ENCODE measurements at places on chromosomes 2 and 18.

DNA sequence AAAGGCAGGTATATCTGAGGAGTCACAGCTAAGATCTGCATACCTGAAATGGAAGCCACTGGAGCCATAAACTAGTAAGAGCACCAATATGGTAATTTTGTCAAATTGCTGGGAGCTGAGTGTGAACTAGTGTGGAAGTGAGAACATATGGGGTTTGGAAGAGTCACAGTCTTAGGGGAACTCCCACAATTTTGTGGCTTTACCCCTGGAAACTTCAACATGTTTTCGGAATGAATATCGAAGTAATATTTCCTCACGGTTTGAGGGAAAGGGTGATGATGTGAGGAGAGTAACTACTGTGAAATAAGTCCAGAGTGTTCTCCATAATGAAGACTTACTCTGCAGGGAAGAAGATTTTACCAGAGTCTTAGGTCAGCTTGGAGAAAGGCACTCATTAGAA, 565.9 kb downstream of the RIT2 start:
- DNase-seq = no peak

DNA sequence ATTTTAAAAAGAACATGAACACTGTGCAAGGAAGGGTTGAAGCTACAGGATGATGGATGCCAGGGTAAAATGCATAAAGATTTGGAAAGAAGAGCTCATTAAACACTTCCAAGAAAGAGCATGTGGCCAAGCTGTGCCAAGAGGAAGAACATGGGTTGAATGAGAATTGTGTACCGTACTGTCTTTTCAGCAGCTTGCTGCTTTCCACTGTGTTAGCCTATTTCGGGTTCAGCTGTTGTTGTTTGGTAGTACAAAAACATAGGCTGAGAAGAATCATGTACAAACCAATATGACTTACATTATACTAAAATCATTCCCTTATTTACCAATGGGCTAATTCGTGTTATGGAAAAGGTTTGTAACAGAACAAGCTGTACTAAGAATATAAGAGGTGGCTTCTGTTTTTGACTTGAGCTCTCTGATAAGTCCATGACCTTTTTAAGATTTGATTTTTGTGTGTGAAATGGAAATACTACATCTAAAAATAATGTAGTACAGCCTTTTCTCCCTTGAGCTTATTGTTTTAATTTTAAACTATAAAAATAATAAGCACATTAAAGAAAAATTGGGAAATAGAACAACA, 188.3 kb upstream of the STON1 start:
- no peak for DNase-seq

- no peak for DNase-seq
Observed at GRCh38 chr2:154700136-154700535, 1.6 kb downstream of the KCNJ3 start.

DNA sequence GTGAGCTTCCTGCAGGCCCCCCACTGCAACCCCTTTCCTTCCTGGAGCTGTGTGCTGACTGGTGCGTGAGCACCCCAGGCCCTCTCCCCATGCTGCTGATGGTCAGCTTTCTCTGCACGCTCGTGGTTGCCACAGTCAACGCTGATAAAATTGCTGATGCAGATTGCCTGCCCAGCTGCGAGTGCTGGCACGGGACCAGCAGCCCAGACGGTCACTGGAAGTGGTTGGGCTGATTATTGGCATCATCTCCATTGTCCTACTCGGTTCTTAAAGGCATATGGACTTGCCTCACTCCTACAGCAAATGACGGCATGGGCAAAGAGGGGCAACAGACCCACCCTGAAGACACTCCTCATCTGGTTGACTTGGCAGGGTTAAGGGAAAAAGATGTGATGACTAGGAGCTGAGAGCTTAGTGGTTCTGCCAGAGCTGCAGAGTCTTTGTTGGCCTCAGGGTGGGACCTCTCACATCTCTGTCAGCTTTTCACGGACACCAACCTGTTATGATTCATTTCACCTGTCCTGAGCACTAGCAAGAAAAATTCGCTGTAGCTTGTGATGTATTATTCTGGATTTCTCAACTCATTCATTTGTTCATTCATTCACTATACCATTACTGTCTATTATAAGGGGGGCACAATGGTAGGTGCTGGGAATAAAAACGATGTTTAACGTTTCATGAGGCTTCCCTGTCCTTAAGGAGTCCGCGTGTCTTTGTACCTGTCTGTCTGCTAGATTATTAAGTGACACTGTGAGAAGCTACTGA, 38.4 kb downstream of the PAX8 start:
- no peak for DNase-seq

DNA sequence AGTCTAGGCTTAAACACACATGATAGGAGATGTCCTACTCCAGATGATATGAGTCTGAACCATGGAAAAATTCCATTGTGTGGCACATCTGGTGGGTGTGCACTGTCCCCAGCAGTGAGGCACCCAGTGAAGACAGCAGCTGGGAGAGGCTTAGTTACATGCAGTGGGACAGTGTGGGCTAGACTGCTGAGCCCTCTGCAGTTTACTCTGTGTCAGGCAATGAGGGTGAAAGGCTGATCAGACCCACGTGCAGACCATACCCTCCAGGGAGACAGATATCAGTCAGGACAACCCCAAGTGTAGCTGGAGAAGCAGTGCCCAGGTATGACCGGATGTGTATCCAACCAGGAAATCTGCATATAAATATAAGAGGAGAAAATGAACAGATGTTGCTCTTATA, 13.4 kb downstream of the IL37 start:
- peak; percentile 33 for DNase-seq

GRCh38 chr2:28986429-28986828, 5.3 kb downstream of the TOGARAM2 start:
- no peak for DNase-seq

DNA sequence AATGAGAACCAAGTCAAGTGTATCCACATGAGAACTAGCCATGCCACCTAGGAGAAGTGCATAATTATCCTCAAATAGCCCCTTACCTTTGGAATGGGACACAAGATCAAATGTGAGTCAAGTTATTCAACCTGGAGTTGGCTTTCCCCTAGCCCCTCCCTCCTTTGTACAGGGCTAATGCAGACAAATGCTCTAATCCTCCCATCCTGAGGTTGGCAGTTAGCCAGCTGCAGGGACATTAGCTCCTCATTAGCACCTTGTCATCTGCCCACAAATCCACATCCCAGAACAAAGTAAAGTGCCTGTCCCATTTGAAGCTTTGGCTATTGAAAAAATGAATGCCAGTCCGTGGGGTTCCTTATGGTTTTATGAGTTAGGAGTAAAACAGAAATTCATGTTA, 294.1 kb upstream of the FANCL start:
- peak; percentile 93 for DNase-seq

- no peak for DNase-seq
Observed at GRCh38 chr2:100960688-100961087, 41.4 kb upstream of the RPL31 start.

DNA sequence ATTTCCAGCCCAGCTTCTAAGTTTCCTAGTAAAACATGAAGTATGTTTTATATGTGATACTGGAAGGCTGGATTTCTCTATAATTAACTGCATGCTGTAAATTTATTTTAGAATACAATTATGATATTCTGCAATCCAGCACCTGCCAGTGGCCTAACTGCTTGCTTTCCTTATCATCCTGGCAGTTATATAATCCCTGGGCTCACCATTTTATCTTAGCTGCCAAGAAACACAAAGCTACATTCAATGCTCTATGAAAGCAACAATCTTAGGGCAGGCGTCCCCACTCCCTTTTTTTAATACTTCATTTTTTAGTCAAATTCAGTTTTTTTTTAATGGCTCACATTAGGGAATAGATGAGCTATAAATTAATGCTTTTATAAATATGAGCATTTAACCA, 38.4 kb upstream of the UBXN4 start:
- DNase-seq = no peak

- DNase-seq = no peak
Observed at GRCh38 chr2:145226901-145227300, 707.0 kb upstream of the ZEB2 start.

DNA sequence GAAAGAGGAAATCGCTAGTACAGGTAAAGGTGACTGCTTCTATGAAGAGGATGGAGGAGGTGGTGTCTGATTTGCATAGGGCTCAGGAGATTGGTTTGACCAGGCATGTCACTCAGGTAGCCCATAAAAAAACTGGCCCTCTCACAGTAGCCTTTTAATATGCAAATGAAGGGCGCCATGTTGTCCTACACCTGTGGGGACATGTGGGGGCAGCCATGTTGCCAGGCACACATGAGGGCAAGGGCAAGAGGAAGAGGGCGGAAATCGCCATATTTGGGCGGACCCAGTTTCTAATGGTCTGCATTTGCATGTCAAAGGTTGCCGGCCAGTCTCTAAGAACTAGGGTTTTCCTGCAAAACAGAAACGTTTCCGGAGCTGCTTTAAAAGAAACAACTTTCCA, 1330.6 kb downstream of the DSC3 start:
- peak; percentile 85 for DNase-seq

DNA sequence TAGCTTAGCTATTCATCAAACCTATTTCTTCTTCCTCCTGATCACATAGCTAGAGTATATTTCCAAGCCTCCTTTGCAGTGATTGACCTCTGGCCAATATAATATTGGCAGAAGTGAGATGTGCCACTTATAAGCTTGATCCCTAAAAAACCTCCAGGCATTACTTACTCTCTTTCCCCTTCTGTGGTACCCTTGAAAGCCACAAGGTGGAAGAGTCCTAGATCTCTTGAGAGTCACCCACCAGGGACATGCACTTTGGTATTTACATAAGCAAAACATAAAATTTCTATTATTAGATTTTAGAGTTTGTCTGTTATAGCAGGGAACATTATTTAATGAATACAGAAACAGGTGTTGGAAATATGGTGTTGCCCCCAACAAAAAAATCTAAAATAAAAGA, 112.0 kb downstream of the EXOC6B start:
- DNase-seq = no peak

- no peak for DNase-seq
Observed at GRCh38 chr2:21489080-21489479, 365.3 kb downstream of the TDRD15 start.

- no peak for DNase-seq
Observed at GRCh38 chr2:38945911-38946310, 56.2 kb downstream of the ARHGEF33 start.

- peak; percentile 67 for DNase-seq
Observed at GRCh38 chr18:50700245-50701165, 119.3 kb downstream of the MRO start.

GRCh38 chr2:238573065-238573778, 146.5 kb downstream of the ASB1 start:
- DNase-seq = peak; percentile 87

DNA sequence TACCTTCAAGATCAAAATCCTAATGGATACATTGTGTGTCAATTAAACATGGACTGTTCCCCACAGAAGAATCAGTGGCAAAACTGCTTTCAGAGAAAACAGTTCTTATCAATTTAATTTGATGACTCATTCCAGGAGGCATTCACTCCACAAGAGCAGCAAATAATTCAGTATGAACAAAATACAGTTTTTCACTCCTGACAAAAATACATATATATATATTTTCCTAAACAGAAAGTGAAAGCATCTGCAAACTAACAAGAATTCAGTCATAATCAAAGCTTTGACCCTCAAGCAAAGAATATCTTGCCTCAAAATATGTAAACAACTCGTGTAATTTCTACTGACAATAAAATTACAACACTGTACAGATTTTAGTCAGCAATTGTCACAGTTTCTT, 685.1 kb upstream of the SLC8A1 start:
- no peak for DNase-seq

GRCh38 chr2:195395362-195395761, 261.7 kb upstream of the SLC39A10 start:
- DNase-seq = no peak

- DNase-seq = no peak
Observed at GRCh38 chr2:40344364-40344763, 107.5 kb downstream of the SLC8A1 start.

GRCh38 chr2:107088156-107088555, 202.2 kb upstream of the ST6GAL2 start:
- no peak for DNase-seq

- no peak for DNase-seq
Observed at GRCh38 chr2:204680576-204680975, 135.3 kb downstream of the PARD3B start.

- DNase-seq = no peak
Observed at GRCh38 chr2:149645391-149645790, 57.8 kb upstream of the MMADHC start.

DNA sequence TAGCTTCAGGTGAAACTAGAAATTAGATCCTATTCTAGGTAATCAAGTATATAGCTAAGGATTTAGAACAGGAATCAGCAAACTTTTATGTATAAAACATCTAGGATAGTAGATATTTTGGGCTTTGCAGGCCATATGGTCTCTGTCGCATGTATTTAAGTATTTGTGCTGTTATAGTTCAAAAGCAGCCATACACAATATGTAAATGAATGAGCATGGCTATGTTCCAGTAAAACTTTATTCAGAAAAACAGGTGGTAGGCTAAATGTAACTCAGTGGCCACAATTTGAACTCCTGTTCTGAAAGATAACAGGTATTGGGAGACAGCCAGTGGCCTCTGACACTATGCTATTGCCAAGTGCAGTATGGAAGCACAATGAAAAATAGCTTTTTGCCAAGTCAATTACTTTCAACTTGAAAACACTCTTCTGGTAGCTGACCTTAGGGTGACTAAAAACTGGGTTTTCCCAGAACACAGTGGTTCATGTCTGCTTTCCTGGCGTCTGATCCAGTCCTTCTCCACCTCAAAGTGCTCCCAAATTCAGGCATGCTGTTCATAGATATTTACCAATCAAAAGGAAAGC, 304.7 kb upstream of the SYT4 start:
- DNase-seq = no peak

- no peak for DNase-seq
Observed at GRCh38 chr2:147621656-147622197, 223.1 kb upstream of the ACVR2A start.

DNA sequence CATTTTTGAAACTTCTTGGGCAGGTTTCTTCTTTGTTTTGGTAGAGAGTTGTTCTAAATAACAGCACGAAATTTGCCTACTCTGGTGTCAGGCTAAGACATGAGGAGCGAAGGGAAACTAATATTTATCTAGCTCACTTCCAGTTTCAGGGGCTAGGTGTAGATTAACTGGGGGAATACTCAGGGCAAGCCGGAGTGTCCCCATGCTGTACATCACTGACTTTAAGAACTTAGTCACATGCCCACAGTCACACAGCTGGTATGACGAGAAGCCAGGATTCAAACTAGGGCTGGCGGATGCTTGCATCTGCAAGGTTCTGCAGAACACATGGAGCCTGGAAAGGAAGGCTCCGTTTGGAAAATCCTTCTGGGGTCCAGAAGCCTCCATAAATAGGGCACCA, 133.3 kb downstream of the ALPK2 start:
- no peak for DNase-seq

DNA sequence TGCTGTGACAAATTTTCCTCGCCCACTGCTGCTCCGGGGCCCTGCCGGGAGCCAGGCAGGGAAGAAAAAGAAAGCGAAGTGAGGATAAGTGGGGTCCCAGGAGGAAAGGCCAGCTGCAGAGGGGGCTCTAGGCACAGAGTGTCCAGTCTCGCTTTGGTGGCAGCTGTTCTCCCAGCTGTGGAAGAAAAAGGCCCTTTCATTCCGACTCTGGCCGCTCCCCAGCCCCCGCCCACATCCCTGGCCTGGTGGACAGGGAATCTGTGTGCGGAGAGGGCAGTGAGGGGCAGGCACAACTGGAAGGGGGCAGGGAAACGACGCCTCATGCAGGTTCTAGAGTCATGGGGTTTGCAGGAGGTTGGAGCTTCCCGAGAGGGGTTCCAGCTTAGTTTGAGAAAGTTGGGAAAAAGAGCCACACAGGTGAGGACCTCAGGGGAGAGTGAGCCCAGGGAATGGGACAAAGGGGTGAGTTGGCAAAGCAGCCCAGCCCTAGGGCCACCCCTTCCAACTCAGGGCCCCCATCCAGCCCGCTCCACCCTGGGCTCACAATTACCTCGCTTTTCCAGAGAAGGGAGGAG, 1.8 kb downstream of the RTKN start:
- DNase-seq = no peak

Data from endodermal cell (in vitro differentiated cells).